Stimulated activated CD4-positive, alpha-beta T cell treated with anti-CD3 and anti-CD28 coated beads, Interleukin-4, amount 100 ng/mL, for 24 hours (primary cell): ENCODE measurements at places on chromosomes 5 and 9.

DNA sequence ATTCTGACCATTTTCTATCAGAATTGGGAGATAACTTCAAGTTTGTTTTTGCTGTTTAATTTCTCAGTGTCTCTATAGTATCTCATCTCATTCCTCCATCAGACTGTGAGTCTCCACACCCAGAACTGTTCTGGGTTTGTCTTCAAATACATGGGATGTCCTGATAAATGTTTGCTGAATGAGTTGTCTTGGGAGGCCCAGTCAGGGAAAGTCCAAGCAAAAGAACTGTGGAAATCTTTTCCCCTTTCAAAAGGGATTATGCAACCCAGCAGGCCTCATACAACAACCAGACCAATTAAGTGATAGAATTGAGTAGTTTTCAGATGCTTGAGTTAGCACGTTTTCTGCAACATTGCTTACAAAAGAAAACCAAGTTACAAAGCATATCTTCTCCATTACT lies 324.4 kb downstream of the BRINP1 start:
- DNase-seq: no peak

DNA sequence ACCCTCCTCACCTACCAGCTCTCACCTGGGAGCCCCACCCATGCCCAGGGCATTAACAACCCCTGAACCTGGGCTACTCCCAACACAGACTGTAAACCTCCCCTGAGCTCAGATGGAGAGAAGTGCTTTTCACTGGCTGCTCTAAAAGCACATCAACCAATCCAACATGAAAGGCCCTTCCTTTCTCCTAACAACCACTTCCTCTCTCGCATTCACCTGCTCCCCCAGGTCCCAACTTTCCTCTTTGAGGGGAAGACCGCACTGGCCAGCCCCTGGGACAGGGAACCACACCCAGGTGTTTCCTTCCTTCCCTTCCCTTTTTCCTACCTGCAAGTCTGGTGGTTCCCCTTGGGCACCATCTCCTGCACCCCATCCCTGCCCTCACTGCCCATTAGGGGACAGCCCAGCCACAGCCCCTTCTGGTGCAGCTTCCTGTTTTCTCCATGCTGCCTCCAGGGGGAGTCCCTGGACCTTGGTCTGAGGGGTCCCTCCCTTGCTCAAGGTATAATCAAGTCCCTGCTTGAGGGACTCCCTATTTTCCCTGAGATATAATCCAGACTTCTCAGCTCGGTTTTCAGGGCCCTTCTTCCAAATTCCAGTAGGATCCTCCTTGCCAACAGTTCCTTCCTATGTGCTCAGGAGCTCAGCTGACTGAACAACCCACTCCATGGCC lies 30.5 kb upstream of the DAB2IP start:
- DNase-seq: no peak

DNA sequence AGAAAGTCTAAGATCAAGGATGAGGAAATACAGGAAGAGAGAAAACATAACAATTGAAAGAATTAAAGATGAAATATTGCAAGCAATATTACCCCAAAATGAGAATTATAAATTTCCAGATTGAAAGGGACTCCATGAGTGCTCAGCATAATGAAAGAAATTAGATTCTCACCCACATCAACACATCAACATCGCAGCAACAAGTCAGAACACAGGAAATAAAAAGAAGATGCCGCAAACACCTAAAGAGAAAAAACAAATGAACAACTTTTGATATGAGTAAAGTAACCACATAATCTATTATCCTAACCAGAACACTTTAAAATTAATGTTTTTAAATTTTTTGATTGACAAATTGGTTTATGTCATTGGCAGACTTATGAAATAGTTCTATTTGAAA lies 318.3 kb upstream of the PTGER4 start:
- DNase-seq: no peak

DNA sequence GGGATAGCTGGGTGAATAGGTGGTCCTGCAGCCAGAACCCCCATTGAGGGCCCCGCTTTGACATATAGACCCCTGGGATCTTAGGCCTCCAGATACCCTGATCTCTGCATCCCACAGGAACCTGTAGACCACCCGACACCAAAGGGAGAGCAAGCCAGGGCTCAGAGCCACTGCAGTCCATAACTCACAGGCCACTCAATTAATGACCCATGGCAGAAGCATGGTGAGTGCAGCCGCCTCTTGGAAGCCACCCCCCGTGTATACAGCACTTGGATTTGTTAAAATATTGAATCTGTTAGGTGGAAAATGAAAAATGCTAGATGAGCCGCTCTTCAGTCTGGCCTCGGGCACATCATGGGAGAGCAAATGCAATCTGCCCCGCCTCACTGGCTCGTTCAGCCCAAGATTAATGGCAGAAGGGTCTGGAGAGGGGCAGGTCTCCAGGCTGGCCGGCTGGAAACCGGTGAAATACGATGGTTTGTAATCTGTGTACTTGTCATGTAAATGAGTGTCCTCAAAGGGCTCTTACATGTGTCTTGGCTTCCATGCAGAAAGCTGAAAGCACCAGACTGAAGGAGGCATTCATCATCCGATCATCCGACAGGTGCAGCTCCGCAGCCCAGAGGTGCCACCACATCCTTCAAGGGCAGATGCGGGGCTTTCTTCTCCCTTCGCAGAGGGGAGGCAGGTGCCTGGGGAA lies 111.3 kb downstream of the OLFM1 start:
- DNase-seq: no peak

DNA sequence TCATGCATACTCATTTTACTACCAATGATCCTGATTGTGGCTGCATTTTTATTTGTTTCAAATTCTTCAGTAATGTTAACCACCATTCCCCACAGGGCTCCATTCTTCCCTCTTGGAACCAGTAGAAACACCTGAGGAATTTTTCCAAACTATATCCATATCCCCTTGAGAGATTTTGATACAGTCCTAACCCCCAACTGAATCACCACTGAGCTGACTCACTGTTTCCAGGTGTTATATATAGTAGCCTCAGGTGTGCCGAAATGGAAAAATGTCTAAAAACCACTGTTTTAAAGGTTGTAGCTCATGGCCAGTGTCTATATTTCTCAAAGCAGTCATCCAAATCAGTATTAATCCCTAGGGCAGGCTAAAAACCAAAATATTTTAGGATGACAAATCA lies 85.2 kb downstream of the MRPS27 start:
- no peak for DNase-seq

GRCh38 chr5:122984425-122984824 lies 52.1 kb downstream of the PPIC start:
- DNase-seq: no peak

- no peak for DNase-seq
Measured at GRCh38 chr9:94210616-94211603, 48.2 kb upstream of the ZNF169 start.

DNA sequence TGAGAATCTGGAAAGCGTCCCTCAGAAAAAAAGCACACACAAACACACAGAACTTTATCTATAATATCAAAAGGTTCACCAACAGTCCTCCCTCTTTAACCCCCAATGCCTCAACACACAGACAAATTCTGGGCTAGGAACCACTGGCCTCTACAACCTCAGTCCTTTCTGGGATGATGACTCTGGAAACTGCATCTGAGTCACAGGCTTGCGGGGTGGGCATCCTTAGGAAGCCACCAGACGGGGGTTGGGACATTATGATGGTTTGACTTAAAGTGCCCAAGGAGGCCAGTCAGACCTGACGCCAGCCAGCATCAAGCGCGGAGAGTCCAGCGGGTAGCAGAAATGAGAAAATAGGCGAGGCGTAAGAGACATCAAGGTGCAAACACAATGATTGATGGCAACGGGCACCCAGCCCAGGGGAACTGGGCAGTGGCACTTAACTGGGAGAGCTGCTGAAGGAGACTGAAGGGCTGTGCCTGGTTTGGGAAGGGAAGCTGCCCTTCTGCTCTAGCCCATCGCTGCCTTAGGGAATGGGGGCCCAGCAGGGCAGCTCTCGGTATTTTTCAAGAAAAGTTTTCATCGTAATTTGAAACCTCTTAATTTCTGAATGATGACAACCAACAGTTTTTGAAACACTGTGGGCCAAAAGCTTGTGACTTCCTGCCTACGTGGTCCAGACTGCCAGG lies 20.7 kb downstream of the SPRY4 start:
- no peak for DNase-seq

GRCh38 chr9:135147474-135147805 lies 60.0 kb downstream of the OLFM1 start:
- DNase-seq: no peak

GRCh38 chr5:95973793-95974325 lies 12.2 kb upstream of the ELL2 start:
- DNase-seq: no peak

- DNase-seq: peak; percentile 32
Measured at GRCh38 chr5:14665101-14665822, 744 bp downstream of the OTULIN start.

DNA sequence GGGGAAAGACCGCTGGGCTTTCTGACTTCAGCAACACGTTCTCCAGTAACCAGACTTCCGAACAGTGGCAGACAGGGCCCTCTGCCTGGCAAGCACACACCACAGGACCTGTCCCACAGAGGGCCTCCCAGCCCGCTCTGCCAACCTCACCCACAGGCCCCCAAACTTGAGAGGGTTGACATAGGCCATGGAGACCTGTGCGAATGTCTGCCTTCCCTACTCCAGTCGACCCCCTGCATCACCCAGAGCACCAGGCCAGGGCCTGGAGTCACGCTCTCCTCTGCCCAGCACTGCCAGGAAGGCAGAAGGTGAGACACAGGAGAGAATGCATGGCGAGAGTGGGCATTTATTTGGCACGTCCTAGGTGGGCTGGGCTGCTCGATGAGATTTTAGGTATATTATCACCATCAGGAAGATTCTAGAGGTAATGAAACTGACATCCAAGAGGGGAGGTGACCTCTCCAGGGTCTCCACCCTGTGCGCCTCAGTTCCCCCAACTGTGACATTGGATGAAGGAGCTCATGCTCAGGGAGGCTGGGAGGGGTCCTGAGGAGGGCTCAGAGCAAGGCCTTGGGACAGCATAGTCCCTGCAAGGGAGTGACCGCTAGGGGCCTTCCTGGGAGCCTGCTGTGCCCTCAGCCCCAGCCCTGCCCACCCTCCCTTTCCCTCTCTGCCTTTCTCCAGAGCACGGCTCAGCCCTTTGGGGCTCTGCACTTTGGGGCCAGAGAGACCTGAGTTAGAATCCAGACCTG lies 54.9 kb downstream of the DUSP1 start:
- no peak for DNase-seq

DNA sequence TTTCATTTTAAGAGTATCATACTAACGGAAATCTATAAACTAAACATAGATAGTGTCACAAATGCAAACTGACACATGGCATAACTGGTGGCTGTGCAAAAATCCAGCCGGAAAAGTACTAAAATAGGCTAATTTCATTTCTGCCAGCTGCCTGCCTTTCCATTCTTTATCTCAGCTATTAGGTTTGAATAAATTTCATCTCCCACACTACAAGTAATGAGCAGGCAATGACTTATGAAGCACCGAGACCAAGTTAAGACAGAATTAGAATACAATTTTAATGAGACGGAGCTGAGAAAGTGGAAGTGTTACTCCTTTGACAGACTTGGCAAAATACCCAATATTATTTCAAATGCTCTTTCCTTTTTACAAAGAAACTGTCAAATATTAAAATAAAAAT lies 258.8 kb upstream of the ZNF608 start:
- no peak for DNase-seq

DNA sequence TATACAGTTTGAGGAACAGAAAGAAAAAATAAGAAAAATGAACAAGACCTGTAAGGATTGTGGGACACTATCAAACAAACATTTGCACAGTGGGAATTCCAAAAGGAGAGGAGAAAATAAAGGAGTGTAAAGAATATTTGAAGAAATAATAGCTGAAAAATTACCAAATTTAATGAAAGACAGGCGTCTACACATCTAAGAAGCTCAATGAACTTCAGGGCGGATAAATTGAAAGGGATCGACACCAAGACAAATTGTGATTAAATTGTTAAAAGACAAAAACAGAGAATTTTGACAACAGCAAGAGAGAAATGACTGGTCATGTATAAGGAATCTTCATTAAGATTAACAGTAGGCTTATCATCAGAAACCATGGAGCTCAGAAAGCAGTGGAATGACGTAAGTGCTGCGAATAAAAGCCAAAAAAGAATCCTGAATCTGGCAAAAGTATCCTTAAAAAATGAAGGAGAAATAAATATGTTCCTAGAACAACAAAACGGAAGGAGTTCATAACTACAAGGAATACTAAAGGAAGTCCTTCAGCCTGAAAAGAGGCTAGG lies 3.5 kb upstream of the SLC38A9 start:
- DNase-seq: no peak

DNA sequence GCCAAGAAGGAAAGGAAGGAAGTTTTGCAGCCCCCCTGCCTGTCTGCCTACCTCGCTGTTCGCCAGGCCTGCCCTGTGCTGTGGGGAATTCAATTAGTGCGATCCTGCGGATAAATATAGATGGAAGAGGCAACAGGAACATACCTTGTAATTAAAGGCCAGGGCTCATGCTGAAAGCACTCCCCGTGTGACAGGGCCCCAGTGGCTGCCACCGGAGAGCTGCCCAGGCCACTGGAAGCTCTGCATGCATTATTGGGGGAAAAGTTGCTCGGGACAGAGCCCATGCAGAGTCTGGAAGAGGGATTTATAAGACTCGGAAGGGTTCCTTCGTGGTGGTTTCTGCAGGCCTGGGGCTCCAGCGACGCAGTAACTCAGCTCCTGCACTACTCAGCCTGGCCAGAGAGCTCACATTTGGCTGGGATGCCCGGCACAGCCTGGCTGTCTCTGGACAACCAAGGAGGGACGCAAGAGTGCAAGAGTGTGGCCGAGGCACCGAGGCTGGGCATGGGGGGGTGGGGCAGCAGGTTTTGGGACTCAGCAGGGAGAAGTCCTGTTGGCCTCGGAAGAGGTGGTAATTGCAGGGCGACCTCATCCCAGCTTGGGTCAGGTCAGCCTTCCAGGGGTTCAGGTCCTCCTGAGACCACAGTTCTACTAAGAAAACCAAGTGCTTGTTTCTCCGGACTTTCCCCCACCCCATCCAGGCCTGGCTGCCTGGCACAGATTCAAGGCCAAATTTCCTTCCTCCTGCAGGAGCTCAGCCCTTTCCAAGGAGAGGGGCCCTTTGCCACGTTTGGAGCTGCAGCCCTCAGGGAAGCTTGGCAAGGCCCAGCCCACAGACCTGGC lies 68.1 kb upstream of the GGTA1 start:
- no peak for DNase-seq

- no peak for DNase-seq
Measured at GRCh38 chr9:24464319-24464951, 81.3 kb downstream of the IZUMO3 start.

DNA sequence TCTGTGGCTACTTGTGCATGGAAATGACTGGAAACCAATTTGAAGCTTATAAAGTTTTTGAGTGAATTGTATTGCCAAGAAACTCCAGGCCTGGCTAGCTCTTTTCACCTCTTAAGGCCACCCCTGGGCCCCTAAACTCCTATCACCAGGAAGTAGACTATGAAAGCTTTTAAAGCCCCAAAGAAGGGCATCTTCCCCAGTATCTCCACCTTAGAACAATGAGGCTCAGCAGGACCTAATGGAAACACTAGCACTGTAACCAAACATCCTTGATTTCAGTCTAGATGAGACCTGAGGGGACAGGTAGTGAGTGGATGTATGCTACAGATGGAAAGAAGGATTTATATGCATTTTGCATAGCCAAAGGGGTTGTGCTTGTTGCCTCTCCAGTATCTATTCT lies 25.0 kb downstream of the LYRM7 start:
- no peak for DNase-seq
